ENCODE measurements at places on chromosomes 2 and 18.

- DNase-seq: no peak
Observed at GRCh38 chr2:223896833-223897311, 48.3 kb downstream of the WDFY1 start.

DNA sequence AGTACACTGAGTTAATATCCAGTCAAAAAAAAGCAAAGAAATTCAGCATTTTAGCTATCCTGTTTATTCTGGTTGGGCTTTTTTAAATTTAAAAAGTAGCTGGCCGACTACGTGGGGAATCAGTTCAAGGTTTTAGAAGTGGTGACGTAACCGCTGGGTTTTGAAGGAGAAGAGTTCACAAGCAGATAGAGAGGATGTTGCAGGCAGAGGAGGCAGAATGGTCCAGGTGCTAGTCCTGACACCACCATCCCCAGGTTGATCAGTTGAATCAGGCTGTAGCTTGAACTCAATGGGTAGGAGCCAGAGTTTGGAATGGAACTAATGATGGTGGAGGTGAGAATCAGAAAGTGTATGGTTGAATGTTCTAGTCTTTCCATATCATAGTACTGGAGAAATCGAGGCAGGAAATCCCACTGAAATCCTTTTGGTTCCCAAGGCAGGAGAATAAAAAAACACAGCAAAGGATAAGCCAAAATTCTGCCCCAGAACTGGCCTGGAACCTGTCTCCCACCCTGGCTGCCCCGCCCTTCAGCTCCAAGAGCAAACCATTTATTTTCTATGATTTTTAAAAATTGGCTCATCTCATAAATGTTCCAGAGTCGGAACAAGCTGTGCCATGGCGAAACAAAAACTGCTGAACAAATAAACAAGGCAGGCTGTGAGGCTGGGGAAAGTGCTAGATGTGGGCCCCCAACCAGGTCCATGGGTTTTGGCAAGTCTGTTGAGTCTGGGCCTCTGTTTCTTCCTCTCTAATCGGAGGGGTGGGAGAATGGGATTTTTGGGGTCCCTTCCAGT, 44.0 kb downstream of the SLC4A1AP start:
- no peak for DNase-seq

GRCh38 chr2:135030826-135031225, 16.4 kb downstream of the MAP3K19 start:
- DNase-seq: no peak

DNA sequence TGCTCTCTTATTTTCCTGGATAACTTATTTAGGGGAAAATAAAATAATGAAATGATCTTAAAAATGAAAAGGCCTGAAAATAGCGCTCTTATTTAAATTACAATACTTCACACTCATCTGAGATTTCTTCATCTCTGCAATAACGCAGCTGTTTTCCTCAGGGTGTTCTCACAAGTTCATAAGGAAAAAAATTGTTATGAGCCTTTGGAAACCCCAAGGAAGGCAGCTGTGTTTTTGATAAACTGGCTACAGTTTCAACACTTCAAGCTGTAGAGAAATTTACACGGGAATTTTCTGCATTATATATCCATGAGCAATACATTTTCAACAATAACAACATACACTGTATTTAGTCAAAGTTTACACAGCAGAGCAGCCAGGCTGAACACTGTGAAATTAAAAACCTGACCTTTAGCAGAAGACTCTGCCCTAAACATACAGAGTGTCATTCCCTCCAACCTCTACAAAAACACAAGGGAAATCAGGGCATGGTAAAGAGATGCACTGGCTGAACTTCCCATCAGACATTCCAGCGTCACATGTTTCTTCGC, 959.6 kb downstream of the SLC4A3 start:
- no peak for DNase-seq

DNA sequence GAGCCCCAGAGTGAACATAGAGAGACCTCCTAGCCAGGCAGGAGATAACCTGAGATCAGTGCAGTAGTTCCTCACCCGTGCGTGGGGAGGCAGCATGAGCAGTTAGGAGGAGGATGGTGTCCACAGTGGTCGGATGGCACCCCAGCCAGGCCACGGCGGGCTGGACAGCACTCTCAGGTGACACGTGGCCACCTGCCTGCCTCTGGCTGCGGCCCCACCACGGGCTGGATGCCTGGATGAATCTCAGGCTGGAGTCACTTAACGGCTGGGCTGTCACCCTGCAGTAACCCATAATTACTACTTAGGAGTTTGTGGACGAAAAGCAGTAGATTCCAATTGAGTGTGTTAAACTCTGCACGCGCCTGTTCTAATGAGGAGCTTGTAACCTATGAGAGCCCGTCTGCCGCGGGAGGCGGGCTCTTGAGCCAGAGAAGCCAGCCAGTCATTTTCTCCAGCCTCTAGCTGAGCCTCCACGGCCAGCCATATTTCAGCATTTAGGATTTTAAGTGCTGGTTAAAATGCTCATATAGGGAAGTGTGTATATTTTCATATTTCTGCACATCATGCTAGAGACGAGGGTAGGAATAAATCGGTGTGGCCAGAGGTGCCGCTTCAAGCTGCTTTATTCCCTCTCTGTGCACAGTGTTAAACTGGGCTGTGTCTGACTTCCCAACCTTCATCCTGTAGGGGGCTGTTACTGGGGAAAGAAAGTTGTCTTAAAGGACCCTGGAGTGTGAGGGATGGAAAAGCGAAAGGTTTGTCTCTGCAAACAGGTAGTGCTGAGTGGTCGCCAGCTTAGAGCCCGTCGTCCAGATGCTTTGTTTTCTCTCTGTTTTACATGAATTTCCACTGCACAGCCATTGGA, 144.0 kb downstream of the GLI2 start:
- no peak for DNase-seq

- no peak for DNase-seq
Observed at GRCh38 chr18:79608535-79608934, 71.1 kb upstream of the CTDP1 start.

DNA sequence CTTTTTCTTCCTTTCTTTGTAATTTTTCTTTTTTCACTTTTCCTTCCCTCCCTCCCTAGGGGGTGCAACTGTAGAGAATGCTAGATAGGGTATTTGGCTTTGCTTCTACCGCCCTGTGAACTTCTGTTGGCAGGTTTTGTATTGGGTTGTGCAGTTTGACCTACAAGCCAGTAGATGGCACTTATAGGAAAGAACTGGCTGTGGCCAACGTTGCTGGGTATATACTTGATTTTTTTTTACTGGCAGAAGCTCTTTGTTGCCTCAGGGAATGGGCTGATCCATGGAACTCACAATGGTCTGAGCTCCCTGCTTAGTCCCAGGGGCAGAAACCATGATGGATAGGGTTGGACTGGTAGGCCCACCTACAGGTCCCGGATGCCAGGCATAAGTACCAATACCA, 1019.5 kb upstream of the LRRTM1 start:
- no peak for DNase-seq

DNA sequence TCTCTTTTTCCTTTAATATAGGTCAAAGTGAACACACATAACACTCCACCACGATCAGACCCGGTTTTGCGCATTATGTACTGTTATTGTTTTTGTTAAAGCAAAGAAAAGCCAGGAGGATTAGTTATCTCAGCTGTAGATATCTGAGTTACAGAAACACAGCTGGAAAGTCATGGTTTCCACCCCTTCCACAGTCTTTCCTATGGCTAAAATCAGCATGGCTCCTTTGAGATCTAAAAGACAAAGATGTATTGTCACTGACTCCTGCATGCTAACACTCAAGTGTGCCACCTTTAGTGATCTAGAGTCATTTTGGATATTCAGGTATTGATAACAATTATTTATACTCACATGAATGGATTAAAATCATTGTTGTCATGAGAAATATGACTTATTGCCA, 260.0 kb downstream of the FIGN start:
- no peak for DNase-seq

GRCh38 chr18:57211776-57212175, 64.9 kb downstream of the BOD1L2 start:
- no peak for DNase-seq

DNA sequence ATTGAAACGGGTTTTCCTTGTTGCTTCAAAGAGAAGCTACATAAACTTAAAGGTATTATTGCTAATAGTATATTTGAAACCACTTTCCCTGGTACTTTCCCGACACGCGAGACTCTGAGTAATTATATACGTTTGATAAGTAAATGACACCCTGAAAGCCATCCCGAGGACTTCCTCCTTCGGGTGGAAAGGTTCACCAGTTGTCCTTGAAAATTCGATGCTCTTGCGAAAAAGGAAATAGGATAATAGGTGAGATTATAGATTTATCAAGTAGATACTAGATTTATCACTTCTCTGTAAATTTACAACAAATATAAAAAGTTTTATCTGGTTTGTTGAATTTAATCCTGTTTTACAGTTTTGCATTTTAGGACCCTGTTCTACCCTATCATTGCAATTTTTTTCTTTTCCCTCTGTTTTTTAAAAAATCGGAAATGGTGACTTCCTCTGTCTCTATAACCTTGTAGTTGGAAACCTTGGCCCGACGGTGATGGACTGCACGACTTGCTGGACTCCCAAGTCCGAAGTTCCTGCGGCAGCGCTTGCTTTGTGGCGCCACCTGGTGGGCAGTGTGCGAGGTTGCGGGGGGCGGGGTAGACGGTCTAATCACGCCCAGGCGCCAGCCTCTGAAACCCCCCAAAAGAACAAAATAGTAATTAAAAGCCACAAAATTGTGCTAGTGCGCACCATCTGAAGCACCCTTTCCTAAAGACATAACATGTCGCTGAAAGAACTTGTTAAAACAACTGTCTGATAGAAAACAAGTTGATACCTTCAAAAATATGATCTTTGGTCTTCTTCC, 972 bp upstream of the DLX2 start:
- DNase-seq: peak; percentile 71

GRCh38 chr2:129458436-129458835, 521.0 kb upstream of the RAB6C start:
- DNase-seq: no peak

- DNase-seq: no peak
Observed at GRCh38 chr2:207230261-207231105, 64.7 kb upstream of the KLF7 start.

GRCh38 chr2:118913803-118914645, 28.0 kb upstream of the MARCO start:
- no peak for DNase-seq

- DNase-seq: no peak
Observed at GRCh38 chr18:57802213-57803102, 657 bp downstream of the ATP8B1 start.

GRCh38 chr2:201126308-201127151, 10.6 kb downstream of the CFLAR start:
- no peak for DNase-seq

- DNase-seq: no peak
Observed at GRCh38 chr18:13416208-13416607, 197.6 kb downstream of the LDLRAD4 start.

DNA sequence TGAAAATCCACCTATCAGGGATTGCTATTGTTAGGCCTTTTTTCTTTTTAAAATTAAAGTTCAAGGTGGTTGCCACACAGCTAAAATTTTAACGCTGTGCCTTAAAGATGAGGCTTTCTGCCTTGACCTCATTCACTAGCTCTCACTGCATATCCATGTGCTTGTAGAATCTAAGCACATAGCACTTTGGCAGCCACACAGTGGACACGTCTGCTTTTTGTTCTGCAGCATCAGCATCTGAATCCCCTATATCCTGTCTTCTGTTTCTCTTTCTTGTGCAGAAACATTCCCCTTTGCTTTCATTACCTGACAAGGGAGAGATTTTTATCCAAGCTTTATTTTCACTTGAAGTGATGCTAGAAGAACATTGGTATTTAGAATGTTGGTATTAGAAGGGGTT, 38.1 kb downstream of the RALB start:
- DNase-seq: no peak

DNA sequence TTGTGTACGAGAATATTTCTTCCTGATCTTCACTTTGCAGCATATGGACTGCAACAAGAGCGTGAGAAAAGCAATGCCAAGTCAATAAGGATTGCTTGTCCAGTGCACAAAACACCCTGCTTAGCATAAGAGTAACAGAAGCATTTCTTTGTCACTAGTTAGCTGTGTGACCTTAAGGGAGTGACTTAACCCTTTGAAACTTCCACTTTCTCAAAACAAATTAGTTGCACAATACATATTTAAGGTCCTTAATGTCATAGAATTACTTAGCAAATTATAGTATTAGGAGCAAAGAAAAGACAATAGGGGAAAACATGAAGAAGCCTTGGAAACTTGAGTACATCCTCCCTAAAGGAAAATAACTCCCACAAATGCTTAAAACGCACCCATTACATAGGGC, 230.1 kb downstream of the RNF152 start:
- no peak for DNase-seq

DNA sequence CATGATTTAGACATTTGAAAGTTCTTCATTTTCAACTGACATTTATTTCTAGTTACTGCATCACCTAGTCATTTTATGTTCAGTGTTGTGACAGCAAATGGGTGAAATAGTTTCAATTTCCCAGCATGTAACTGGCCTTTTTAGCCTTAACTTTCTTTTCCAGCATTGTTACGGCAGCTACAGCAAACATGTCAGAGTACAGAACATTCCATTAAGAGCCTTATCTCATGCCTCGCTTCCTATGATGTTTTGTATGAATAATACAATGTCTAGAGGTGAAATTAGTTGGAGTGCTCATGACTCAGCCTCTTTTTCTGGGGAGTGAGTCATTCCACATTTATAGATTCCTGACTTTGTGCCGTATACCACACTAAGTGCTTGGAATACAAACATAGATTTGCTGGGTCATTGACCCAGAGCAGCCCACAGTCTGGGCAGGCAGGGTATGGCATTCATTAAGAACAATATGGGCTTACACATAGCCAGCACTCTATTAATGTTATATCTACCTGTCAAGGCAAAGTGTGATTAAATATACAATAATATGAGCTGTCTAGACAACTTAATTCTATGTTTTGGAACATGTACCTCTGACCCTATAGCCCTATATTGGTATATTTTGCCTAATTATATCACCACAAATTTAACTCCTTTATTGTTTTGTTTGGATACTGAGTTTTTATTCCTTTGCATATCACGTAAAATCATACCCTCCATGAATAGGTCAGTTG, 72.2 kb downstream of the MAP2 start:
- no peak for DNase-seq

GRCh38 chr2:25049422-25049821, 7.5 kb downstream of the EFR3B start:
- no peak for DNase-seq

- no peak for DNase-seq
Observed at GRCh38 chr2:165547900-165548299, 78.4 kb downstream of the CSRNP3 start.

GRCh38 chr2:3739313-3739712, 35.9 kb downstream of the DCDC2C start:
- no peak for DNase-seq

Measured in stimulated activated CD4-positive, alpha-beta T cell treated with anti-CD3 and anti-CD28 coated beads, Interleukin-4, amount 100 ng/mL, for 1 hour (primary cell).